ENCODE measurements at places on chromosomes 4 and X.

DNA sequence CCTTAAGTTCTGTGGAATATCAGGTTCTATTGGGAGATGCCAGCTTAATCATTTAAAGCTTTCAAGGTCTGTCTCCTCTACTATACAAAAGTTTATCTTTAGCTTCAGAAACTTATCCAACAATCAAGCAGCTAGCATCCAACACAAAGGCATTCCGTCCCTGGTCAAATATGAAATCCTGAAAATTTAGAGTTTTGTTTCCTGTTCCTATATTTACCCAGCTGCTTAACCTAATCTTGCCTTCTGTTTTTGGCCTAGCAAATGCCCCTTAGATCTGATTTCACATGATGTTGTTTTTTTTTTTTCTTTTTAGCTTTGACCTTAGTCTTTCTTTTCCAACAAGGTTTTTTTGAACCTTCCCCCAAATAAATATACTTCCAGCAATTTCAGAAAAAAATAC is 33.8 kb downstream of the FAM13A start:
- no peak for DNase-seq

- DNase-seq = no peak
These were observed 203.0 kb downstream of the BMPR1B start for GRCh38 chr4:94960708-94961107.

- DNase-seq = no peak
These were observed 73.3 kb downstream of the OR13H1 start for GRCh38 chrX:131617182-131617581.

GRCh38 chrX:34891391-34891790 is 51.2 kb upstream of the FAM47B start:
- DNase-seq = no peak

DNA sequence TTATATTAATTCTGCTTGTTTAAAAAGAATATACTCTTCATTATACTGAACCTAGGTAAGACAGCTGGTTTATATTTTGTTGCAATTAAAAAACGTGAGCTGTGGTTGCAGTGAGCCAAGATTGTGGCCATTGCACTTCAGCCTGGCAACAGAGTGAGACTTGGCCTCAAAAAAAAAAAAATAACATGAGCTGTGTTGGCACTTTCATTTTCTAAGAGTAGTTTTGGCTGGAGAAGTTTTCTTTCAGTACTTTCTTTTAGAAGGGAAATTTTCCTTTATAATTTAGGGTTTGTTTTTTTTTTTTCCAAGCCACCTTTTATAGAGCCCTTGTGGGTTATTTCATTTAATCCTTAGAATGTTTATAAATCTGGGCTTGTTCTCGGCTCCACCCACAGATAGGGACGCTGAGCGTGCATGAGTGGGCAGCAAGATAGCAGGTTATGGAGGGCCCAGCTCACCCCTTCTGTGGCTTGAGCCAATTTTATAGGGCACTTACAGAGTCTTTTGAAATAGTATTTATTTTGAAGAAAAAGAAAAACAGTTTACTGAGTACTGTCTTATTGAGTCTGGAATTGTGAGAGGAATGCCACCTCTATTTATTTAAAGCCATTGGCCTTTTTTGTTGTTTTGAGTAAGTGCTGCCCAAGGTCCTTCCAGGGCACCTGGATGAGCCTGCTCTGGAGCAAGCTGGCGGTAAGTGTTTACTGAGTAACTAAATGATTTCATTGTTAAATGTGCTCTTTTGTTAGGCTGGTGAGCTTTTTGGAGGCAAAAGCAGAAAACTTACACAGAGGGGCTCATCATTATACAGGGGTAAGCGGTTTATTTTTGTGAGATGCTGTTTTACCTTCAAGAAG is 60.9 kb downstream of the HTT start:
- DNase-seq = no peak

- no peak for DNase-seq
These were observed 95.3 kb downstream of the ZAR1 start for GRCh38 chr4:48585401-48585800.
